Neural crest cell (in vitro differentiated cells): ENCODE measurements at places on chromosomes 1 and 21.
A peak's percentile ranks its signal among the peaks of the same experiment; 100 is the strongest.

DNA sequence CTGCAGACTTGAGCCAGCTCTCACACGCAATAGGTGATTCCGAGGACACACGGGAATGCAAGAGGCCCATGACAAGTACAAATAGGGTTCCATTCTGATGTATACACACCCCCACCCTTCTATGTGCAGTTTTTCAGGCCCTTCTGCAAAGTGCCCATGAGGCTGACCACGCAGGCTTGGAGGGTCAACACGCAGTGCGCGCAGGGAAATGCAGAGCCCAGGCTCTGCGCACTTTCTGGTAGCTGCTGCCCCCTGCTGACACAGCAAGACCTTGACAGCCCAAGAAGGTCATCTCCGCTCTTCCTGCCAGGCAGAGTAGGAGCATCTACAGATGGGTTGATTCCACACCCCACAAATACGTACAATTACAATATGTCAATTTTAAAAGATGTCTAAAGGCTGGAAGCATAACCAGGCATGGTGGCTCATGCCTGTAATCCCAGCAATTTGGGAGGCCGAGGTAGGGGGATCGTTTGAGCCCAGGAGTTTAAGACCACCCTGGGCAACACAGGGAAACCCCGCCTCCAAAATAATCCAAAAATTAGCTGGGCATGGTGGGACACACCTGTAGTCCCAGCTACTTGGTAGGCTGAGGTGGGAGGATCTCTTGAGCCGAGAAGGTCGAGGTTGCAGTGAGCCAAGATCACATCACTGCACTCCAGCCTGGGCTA is 18.5 kb downstream of the SH3BP5L start:
- H3K27ac ChIP-seq, result no peak overlapping the region
- H3K4me1 ChIP-seq, result no peaks in the 10 kb centered on the region
- no peaks in the 10 kb centered on the region for H3K27me3 ChIP-seq
- H3K36me3 ChIP-seq, result no peaks in the 10 kb centered on the region

DNA sequence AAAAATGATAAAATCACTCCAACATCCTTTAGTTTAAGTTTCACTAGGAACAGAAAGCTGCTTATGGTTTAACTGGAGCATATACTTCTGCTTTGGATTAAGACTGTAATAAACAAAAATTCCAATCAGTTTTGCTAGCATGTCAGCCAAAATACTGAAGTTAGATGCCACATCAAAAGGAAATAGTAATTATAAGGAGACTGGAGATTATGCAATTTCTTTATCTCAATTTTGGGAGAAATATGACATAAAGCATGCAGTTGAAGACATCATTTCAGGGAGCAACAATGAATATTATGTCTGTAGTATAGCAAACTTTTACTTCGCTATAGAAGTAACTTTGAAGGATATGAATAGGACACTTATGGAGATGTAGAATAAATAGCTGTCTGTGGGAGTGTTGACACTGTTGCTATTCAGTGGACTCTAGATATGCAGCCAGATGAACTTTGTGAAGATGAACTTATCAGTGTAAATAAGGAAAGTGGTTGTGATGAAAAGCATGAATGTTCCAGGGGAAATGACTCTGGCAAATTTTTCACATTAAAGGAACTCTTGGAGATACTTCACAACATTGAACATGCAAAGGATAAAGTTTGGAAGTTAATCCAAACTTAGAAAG is 107.8 kb downstream of the RABGAP1L start:
- no peak for DNase-seq
- H3K4me3 ChIP-seq, result no peak overlapping the region
- peaks cover 17% of the 10 kb centered on the region for H3K4me1 ChIP-seq
- no peaks in the 10 kb centered on the region for H3K36me3 ChIP-seq

- H3K27me3 ChIP-seq, result no peaks in the 10 kb centered on the region
- DNase-seq, result no peak
- H3K4me1 ChIP-seq, result no peaks in the 10 kb centered on the region
- H3K27ac ChIP-seq, result no peak overlapping the region
- H3K4me3 ChIP-seq, result no peak overlapping the region
Measured at GRCh38 chr1:175218786-175219434, 26.3 kb upstream of the KIAA0040 start.

DNA sequence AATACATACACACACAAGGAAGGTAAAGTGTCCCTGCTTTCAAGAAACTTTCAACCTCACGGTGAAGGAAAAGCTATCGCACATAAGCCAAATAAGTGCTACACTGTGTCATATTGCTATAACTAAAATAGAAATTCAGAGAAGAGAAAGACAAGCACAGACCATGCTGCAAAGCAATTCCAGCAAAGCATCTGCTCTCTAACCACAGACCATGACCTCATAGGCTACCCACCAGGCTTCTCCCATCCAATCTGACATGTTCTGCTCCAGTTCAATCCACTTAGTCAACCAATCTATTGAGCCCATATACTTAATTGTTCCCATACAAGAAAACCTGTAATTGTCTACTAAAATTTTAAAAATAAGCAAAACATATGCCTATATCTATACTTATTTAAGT is 211.3 kb downstream of the BARHL2 start:
- no peaks in the 10 kb centered on the region for H3K36me3 ChIP-seq
- H3K27ac ChIP-seq, result no peak overlapping the region
- DNase-seq, result no peak
- peaks cover 24% of the 10 kb centered on the region for H3K4me1 ChIP-seq
- no peaks in the 10 kb centered on the region for H3K27me3 ChIP-seq

DNA sequence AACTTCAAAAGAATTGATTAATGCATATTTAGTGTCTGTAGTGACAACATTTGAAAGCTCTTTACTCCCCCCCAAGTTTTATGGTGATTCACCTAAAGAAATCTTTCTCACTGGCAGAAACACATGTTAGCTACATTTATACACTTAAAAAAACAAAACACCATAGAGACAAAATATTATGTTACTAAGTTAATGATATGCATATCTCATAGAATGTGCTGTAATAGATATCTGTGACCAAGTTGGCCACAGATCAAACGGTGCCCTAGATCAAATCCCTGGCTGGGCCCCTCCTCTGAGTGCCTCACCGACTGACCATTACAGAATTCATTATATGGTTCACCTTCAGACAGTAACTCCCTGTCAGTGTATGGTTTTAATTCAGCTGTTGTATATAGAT is 322.1 kb upstream of the LYPLAL1 start:
- no peaks in the 10 kb centered on the region for H3K36me3 ChIP-seq
- no peaks in the 10 kb centered on the region for H3K27me3 ChIP-seq
- DNase-seq, result no peak
- H3K27ac ChIP-seq, result no peak overlapping the region
- no peak overlapping the region for H3K4me3 ChIP-seq
- no peaks in the 10 kb centered on the region for H3K4me1 ChIP-seq

DNA sequence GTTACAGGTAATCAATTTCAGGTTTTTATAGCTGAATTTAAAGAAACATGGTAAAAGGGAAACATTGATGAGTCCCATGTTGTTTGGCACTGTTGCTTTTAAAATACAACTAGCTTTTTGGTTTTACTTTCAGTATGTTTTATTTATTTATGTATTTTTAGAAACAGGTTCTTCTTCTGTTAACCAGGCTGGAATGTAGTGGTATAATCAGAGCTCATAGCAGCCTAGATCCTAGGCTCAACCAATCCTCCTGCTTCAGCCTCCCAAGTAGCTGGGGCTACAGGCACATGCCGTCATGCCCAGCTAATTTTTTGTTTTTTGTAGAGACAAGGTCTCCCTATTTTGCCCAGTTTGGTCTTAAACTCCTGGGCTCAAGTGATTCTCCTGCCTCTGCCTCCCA is 50.4 kb downstream of the CTTNBP2NL start:
- H3K27me3 ChIP-seq, result no peaks in the 10 kb centered on the region
- DNase-seq, result no peak
- no peak overlapping the region for H3K27ac ChIP-seq
- H3K4me1 ChIP-seq, result no peaks in the 10 kb centered on the region
- H3K4me3 ChIP-seq, result no peak overlapping the region
- H3K36me3 ChIP-seq, result peaks cover 2% of the 10 kb centered on the region

- no peak overlapping the region for H3K27ac ChIP-seq
- no peak overlapping the region for H3K4me3 ChIP-seq
- peaks cover 8% of the 10 kb centered on the region for H3K36me3 ChIP-seq
- no peak for DNase-seq
- H3K4me1 ChIP-seq, result no peaks in the 10 kb centered on the region
Measured at GRCh38 chr21:38725196-38726157, 80.3 kb upstream of the ETS2 start.

GRCh38 chr1:215923129-215923824 is 356.2 kb downstream of the KCTD3 start:
- no peaks in the 10 kb centered on the region for H3K36me3 ChIP-seq
- DNase-seq, result no peak
- no peaks in the 10 kb centered on the region for H3K4me1 ChIP-seq
- no peak overlapping the region for H3K4me3 ChIP-seq
- no peaks in the 10 kb centered on the region for H3K27me3 ChIP-seq

GRCh38 chr1:183817576-183818288 is 12.8 kb downstream of the RGL1 start:
- H3K4me3 ChIP-seq, result no peak overlapping the region
- DNase-seq, result no peak
- no peaks in the 10 kb centered on the region for H3K27me3 ChIP-seq
- peaks cover 32% of the 10 kb centered on the region for H3K4me1 ChIP-seq
- no peaks in the 10 kb centered on the region for H3K36me3 ChIP-seq

- no peaks in the 10 kb centered on the region for H3K36me3 ChIP-seq
- peaks cover 59% of the 10 kb centered on the region for H3K4me1 ChIP-seq
- no peak overlapping the region for H3K4me3 ChIP-seq
- no peak overlapping the region for H3K27ac ChIP-seq
- H3K27me3 ChIP-seq, result no peaks in the 10 kb centered on the region
Measured at GRCh38 chr1:230107941-230108340, 40.9 kb downstream of the GALNT2 start.

DNA sequence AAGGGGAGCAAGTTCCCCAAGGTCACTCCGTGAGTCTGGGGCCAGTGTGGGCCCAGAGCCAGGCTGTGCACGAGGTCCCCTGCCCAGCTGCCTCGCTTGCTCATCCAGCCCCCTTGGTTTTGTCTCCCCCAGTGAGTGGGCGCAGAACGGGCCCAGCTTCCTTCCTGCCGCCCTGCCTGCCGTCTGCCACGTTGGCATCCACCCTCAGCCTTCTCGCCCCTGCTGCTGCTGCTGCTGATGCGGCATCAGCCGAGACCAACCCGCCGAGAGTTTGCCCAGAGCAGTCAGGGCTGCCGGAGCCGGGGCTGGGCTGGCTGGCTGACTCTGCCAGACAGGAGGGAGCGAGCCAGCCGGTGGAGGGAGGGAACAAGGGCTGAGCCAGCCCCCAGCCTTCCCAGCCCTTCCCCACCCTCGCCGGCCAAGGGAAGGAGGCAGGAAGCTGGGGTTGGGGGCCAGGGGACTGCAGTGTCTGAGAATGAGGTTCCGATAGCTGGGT is 31.4 kb upstream of the WASF2 start:
- H3K27ac ChIP-seq, result no peak overlapping the region
- DNase-seq, result no peak
- peaks cover 79% of the 10 kb centered on the region for H3K4me1 ChIP-seq
- H3K27me3 ChIP-seq, result peaks cover under 1% of the 10 kb centered on the region

GRCh38 chr1:10388387-10388715 is 10.5 kb upstream of the PGD start:
- H3K27me3 ChIP-seq, result no peaks in the 10 kb centered on the region
- peaks cover 32% of the 10 kb centered on the region for H3K4me1 ChIP-seq
- peaks cover 19% of the 10 kb centered on the region for H3K36me3 ChIP-seq
- H3K4me3 ChIP-seq, result no peak overlapping the region
- H3K27ac ChIP-seq, result no peak overlapping the region

DNA sequence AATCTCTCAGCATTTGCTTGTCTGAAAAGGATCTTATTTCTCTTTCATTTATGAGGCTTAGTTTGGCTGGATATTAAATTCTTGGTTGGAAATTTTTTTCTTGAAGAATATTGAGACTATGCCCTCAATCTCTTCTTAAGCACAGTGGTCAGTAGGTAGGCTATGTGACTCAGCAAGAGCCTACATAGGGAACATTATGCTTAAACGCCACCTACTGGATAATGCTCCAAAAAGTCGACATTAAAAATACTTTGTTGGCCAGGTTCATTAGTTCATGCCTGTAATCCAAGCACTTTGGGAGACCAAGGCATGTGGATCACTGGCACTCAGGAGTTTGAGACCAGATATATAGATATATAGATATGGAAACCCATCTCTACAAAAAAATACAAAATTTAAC is 678.0 kb upstream of the USP24 start:
- peaks cover 13% of the 10 kb centered on the region for H3K36me3 ChIP-seq
- no peak overlapping the region for H3K4me3 ChIP-seq
- no peaks in the 10 kb centered on the region for H3K27me3 ChIP-seq
- no peak overlapping the region for H3K27ac ChIP-seq
- no peaks in the 10 kb centered on the region for H3K4me1 ChIP-seq

DNA sequence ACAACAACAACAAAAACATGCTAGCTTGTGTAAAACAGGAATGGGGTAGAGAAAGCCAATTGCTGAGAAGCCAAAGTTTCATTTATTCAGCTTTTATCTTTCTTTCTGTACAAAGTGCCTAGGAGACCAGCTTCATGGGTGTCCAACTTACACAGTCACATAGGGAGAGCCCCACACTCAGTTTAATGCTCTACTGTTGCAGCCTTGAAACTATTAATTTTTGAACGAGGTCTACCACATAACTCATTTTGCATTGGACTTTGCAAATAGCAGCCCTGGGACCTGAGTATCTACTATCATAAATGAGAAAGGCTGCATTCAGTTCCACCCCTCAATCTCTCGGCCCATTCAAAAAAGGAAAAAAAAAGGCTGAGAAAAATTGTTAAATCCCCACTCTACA is 98.8 kb downstream of the ZNF644 start:
- no peak for DNase-seq
- peaks cover 6% of the 10 kb centered on the region for H3K36me3 ChIP-seq
- H3K27ac ChIP-seq, result no peak overlapping the region
- H3K4me1 ChIP-seq, result peaks cover 36% of the 10 kb centered on the region
- no peaks in the 10 kb centered on the region for H3K27me3 ChIP-seq
- H3K4me3 ChIP-seq, result no peak overlapping the region

DNA sequence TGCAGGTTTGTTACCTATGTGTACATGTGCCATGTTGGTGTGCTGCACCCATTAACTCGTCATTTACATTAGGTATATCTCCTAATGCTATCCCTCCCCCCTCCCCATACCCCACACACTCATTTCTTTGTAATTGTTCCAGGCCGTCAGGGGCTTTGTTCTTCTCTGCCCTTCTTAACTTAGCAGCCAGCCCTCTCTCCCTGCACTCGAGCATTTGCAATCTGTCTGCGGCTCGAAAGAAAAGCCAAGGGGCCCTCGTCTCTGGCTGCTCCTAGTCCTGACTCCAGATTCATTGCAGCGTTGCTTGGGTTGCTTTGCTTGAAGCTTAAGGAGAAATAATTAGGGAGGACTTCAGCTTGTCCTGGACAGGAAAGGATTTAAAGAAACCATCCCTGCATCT is 85.7 kb downstream of the ATP1A1 start:
- peak overlapping the region; percentile 61 for H3K27ac ChIP-seq
- no peaks in the 10 kb centered on the region for H3K36me3 ChIP-seq
- H3K4me1 ChIP-seq, result peaks cover 24% of the 10 kb centered on the region
- DNase-seq, result no peak
- H3K4me3 ChIP-seq, result peak overlapping the region; percentile 13

DNA sequence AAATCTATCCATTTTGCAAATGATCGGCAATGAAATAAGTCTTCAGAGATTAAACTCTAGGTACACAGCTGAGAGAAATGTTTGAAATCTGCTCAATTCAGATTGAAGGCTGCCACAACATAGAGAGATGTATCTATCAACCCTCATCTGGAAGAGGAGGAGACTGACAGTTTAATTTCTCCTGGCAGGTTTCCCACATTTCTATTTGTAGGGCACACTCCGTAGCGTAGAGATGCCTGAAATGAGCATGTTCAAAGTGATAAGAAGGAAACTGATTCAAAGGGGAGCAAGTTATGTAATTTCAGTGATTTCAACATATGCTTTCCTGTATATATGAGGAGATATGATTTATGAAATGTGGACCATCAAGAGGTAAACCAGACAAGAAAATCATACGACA is 44.1 kb downstream of the NIBAN1 start:
- H3K4me3 ChIP-seq, result no peak overlapping the region
- H3K27ac ChIP-seq, result no peak overlapping the region
- H3K4me1 ChIP-seq, result no peaks in the 10 kb centered on the region
- no peak for DNase-seq
